Activated T-cell treated with anti-CD3 and anti-CD28 coated beads for 24 hours (primary cell): ENCODE measurements at places on chromosomes 7 and 10.

DNA sequence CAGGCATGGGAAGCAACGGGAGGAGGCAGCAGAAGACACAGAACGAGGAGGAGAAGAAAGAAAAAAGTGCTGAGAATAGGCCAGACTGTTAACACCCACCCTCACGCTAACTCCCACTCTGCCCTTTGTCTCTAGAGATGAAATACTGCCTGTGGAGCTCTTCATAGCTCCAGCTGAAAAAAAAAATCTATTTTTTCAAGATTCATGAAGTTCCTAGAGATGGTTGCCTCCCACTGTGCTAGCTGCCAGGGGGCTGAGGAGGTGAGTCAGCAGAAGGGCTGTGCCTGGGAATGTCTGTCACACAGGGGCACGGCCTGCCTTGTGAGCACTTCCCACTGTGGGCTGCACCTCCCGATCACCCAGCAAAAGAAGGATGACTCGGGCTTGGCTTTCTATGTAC, 144.5 kb downstream of the RNF216 start:
- DNase-seq, result no peak

DNA sequence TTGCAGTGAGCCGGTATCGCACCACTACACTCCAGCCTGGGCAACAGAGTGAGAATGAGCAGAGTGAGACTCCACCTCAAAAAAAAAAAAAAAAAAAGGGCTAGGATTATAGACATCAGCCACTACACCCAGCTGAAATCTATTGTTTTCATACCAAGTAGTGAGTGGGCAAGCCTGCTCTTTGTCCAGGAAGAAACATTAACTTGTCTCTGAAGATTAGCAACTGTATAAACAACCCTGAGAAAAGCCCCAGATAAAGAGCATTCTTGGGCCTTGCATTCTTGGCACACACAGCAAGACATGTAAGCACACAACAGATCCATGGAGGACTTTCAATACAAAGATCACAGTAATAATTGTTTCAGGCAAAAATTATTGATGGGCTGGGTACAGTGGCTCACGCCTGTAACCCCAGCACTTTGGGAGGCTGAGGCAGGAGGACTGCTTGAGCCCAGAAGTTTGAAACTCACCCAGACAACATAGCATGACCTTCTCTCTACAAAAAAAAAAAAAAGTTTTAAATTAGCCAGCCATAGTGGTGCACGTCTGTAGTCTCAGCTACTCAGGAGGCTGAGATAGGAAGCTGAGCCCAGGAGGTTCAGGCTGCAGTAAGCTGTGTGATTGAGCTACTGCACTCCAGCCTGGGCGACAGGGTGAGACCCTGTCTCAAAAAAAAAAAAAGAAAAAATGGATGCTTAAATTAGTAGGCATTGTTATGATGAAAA, 4.4 kb downstream of the PSPH start:
- DNase-seq, result no peak

- DNase-seq, result no peak
Observed at GRCh38 chr7:36663481-36663880, 60.8 kb downstream of the AOAH start.

DNA sequence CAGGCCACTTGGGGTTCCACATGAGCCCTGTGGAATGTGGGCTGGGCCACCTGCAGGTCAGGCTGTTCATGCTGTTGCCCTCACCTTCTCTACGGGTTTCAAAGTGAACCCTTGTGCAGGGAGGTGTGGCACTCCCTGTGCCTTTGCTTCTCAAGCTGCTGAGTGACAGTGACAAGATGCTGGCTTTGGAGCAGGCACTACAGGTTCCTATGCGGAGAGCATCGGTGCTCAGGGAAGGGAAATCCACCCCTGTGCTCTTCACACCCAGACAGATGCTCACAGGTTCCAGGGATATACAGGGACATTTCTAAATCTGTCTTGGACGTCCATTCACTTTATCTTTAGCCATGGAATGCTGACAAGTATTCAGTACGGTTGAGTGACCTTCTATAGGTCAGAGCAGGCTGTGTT, 1005.0 kb downstream of the LRMDA start:
- no peak for DNase-seq

- DNase-seq, result no peak
Observed at GRCh38 chr10:45053569-45054100, 52.9 kb downstream of the ZNF22 start.

DNA sequence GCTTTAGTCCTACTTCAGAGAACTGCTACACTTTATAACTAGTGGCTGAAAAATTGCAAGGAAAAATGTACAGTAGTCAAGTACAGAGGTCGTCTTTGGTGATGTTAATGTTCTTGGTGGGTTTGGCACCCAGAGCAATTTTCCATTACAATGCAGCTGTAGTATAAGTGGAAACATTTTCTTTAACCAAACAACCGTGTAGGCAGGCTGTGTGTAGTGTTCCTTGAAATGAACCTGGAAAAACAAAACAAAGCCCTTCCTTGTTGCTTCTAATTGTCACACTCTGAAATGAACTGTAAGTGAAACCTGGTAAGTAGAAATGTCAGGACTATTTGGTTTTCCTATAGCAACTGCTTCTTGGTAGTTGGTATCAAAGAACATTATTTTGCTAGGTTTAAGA, 256.9 kb downstream of the MDFIC start:
- no peak for DNase-seq

- DNase-seq, result no peak
Observed at GRCh38 chr7:82567356-82567755, 123.8 kb upstream of the CACNA2D1 start.

DNA sequence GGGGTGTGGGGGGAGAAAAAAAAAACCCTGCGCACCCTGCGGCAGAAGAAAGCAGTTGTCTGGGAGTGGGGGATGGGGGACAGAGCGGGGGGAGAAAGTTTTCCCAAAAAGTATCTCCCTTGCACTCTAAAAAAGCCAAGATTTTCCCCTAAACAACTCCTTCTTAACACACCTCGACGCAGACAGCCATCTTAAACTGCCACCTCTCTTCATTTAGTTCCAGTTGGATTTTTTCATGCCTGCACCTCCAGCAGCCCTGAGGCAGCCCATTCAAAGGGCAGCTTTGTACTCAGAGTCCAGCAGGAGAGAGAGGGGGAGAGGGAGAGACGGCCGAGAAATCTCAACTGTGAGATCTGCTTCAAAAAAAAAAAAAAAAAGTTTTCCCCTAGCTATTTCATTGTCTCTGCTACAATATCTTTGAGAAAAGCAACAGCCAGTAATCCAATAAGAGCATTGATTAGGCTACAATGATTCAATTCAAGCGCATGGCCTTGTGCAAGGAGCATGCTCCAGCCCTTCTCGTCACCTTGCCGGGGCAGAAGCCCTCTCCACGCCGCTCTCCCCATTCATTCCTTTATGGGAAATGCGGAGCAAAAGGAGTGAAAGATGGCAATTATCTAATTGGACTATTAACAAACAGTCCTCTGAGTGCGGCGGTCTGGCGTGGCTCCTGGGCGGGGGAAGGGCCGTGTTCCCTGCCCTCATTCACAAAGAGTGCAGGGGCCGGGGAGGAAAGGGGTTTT, 939 bp upstream of the VAX1 start:
- no peak for DNase-seq

- DNase-seq, result no peak
Observed at GRCh38 chr10:51020200-51020599, 54.1 kb upstream of the PRKG1 start.

DNA sequence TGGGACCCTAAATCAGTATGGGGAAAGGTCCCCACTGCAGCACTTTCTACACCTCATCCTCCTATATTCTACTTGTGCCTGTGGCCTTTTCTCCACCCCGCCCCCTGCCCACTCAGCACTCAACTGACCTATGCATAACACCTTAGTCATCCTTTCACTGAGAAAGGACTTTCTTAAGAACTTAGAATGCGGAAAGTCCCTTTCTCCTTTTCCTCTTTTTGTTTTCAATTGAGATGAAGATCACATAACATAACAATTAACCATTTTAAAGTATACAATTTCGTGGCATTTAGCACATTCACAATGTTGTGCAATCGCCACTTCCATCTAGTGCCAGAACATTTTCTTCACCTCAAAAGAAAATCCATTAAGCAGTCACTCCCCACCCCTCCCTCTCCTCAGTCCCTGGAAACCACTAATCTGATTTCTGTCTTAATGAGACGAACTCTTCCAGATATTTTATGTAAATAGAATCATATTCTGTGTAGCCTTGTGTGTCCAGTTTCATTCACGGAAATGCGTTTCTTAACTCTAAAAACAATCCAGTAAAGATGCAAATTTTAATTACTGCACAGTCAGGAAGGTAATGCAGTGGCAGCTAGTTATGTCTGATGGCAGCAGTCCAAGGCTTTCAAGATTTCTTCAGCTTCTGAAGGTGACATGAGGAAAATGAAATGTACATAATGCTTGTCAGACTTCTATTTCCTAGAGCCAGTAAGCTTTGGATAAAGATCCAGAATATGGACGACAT, 41.7 kb downstream of the FAS start:
- peak; percentile 53 for DNase-seq

DNA sequence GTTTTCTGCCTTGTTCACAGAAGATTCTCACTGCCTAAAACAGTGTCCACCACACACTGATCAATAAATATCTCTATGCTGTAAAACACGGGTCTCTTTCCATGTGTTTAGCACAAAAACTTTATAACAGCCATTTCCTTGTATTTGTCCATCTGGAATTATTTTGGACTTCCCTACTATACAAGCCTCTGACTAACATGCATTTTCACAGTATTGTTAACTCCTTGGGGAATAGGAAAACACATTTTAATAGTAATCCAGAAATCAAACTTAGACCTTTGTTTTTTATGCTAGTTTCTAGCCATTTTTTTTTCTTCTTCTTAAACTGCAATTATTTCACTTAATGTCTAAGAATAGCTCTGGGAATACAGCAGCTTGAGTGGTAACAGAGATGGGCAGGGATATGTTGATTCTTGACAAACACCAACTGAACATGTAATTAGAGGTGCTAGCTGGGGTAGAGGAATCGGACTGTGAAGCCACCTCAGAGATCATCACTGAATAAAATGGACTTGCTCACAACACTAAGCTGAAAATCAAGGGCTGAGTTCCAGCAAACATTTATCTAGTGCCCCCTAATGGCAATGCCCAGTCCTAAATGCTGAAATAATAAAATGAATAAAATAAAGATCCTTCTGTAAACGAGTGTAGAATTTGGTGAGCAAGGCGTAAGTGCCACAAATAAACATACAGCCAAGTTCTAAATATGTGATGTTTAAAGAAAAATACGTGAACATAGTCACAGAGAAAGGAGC, 593.1 kb downstream of the SORCS1 start:
- DNase-seq, result no peak

- DNase-seq, result no peak
Observed at GRCh38 chr7:42740408-42740807, 171.5 kb downstream of the C7orf25 start.

GRCh38 chr10:4196183-4196582, 411.2 kb upstream of the KLF6 start:
- DNase-seq, result no peak

GRCh38 chr10:110141185-110141584, 66.2 kb upstream of the MXI1 start:
- DNase-seq, result no peak

- no peak for DNase-seq
Observed at GRCh38 chr7:54166419-54166818, 375.8 kb upstream of the VSTM2A start.

- no peak for DNase-seq
Observed at GRCh38 chr7:57308631-57309408, 141.2 kb upstream of the ZNF716 start.

DNA sequence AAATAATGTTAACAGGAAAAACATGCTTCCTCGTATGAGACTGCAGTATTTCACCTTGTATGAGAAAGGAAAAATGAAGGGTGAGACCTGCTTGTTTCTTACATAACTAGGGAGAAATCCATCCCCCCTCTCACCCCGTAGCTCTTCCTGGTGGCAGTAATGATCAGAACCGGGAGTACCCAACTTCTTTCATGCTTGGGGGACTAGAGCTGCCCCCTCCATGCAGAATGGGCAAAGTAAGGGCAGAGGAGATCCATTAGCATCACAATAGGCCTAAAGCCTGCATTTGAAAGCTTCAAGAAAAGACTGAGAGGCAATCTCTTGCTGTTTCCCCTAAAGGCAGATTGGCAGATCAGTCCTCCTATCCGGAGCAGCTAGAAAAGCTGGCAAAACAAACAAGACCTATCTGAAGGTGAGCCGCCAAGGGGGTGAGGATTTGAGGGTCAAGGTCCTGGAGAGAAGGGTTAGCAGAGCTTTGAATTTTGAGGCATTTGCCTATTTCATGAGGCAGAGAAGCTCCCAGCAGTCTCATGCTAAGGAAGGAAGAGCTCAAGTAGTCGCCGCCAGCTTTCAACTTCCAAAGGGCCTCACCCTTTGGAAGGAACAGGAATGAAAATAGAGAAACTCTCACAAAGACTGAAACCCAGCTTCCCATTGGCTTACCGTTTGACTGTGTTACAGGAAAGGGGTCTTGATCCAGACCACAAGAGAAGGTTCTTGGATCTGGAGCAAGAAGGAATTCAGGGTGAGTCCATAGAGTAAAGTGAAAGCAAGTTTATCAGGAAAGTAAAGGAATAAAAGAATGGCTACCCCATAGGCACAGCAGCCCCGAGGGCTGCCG, 36.2 kb downstream of the BAG3 start:
- DNase-seq, result no peak

DNA sequence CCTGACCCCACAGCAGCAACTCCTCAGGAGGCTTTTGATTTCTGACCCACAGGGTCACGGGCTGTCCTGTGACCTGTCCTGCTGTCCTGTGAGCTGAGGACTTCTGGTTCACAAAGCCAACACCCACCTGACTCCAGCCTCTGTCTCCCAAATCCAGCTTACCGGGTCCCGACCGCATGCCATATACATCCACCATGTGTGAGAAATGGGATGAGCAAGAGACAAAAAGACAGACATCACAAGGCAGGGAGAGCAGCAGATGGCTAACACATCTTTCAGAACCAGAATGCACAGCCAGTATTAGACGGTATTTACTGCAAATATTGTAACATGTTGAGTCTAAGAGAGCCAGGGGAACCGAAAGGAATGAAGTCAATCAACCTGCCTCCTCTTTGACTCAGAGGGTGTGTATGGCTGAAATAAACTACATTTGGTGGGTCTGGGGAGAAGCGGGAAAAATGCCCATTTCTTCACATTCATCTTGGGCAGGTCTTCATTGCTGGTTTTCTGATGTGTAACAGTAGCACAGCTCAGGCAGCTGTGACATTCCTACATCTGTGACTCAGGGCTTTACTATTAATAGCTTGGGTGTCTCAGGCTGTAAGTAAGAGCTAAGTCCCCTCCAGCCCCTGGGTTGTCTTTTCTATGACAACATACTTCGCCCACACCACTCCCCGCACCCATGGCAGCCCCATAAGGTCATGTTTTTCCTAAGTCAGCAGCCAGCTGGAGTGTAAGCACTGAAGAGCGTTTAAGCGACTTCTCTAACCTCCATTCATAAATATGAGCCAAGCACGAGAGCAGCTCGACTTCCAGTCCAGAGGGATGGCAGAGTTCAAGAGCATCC, 25.0 kb downstream of the ABLIM1 start:
- DNase-seq, result no peak

GRCh38 chr10:80555415-80555814, 17.7 kb downstream of the SH2D4B start:
- DNase-seq, result no peak

- DNase-seq, result no peak
Observed at GRCh38 chr10:70698211-70698610, 25.9 kb downstream of the ADAMTS14 start.

GRCh38 chr10:43203448-43204041, 63.3 kb downstream of the RASGEF1A start:
- DNase-seq, result no peak
